ENCODE measurements at places on chromosomes 6 and 20.

DNA sequence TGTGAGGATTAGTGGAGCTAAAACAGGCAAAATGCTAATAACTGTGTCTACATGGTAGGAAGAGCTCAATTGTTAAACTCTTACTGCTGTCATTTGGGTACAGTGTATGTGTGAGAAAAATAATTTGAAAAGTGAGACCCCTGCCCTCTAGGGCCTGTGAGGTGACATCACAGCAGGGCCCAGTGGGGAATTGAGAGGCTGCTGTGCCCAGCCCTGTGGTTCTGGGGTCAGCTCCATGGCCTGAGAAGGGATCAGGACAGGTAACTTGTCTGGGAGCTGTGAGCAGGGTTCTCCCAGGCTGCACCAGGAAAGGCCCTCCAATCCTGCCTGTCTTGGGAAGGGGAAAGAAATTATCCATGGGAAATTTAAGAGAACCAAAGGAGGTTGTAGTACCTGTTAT is 1.3 kb downstream of the SIRPB1 start:
- no peak for DNase-seq

DNA sequence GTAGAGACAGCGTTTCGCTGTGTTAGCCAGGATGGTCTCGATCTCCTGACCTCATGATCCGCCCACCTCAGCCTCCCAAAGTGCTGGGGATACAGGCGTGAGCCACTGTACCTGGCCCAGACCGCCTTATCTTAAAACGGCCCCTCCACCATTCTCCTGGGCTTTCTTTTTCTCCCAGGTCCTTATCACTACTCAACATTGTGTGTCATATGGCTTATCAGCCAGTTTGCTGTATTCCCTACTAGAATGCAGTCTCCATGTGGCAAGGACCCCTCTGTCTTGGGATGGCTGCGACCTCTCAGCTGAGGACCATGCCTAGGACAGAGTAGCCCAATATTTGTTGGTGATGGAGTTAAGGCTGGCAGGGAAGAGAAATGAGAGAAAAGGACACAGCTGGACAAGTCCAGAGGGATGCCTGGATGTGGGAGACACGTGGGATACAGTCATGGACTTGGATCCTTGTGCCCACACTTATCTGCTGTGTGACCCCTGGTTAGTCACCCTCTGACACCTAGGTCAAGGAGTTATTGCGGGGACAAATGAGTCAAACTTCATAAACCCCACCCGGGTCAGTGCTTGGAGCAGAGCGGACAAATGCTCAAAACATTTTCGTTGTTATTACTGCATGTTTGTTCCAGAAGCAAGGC is 24.0 kb downstream of the ADA start:
- no peak for DNase-seq

DNA sequence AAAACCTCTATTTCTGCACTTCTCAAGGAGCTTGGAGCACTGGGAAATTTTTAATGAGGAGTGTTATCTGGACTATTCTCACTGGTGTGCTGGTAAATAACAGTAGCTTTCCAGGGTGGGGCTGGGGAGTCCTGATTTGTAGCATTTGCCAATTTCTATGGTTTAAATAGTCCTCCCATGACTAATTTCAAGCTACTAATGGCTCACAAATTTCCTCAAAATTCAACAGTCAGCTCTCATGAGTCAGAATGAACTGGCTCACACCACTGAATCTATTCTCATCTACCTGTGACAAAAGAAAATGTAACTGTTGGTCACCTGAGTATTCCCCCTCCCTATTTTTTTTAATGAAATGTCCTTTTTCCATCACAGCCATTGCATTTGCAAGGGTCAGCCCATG is 449.6 kb downstream of the KIF16B start:
- DNase-seq: no peak

- DNase-seq: no peak
Measured at GRCh38 chr6:36976931-36977330, 9.1 kb downstream of the MTCH1 start.

DNA sequence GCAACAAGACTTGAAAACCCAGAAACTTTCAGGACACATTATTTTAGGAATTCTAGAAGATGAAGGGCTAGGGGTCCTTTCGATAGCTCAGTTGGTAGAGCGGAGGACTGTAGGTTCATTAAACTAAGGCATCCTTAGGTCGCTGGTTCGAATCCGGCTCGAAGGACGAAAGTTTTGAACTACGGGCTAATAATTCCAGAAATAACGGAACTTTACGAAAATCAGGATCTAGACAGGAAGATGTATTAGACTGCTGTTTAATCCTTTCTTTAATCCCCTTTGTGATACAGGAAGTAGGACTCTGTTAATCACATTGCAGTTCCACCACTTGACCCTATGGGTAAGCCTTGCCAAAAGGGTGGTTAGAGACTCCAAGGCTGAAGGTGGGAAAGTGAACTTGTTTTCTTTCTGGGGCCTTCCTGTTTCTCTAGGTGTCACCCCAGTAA is 21.2 kb upstream of the ABT1 start:
- no peak for DNase-seq

GRCh38 chr20:39216195-39216594 is 254.1 kb downstream of the DHX35 start:
- DNase-seq: no peak

GRCh38 chr6:45215759-45216158 is 112.4 kb upstream of the RUNX2 start:
- no peak for DNase-seq

DNA sequence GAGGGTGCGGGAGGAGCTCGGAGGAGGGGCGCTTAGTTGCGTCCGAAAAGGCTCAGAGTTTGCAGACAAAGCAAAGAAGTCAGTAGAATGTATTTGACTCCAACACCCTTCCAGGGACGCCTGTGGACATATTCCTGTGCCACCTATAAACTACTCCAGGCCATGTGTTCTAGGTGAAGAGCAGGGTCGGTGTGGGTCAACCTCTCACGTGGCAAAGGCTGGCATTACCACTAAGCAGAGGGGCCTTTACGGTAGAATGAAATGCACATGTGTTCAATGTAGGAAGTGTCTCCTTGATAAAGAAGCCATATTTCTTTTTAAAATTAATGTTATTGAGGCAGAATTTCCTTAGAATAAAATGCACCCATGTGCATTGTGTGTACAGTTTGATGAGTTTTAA is 15.4 kb downstream of the SIRT5 start:
- DNase-seq: no peak

- DNase-seq: no peak
Measured at GRCh38 chr20:61788343-61788742, 277.3 kb downstream of the TAF4 start.

- no peak for DNase-seq
Measured at GRCh38 chr20:19056909-19057308, 155.5 kb upstream of the SLC24A3 start.

- DNase-seq: no peak
Measured at GRCh38 chr6:64146876-64147275, 511.3 kb downstream of the PHF3 start.

GRCh38 chr6:167733740-167734661 is 92.7 kb upstream of the AFDN start:
- DNase-seq: no peak

GRCh38 chr6:14665827-14666724 is 548.5 kb downstream of the CD83 start:
- DNase-seq: no peak

DNA sequence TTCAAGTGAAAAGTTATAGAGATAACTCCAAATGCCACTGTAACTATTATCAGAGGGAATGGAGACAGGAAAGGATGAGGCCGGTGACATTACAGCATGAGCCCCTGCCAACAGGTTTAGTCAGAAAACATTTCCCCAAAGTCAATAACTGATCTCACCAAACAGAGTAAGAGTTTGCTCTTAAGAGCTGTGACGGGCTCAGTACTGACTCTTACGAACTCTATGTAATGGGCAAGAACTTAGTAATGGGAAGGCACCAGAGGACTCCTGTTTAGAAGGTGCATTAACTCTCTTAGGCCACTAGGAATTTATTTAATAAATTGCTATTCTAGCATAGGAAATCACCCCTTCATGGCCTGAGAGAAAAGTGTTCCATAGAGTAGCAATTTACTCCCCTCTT is 76.8 kb downstream of the SAMD5 start:
- DNase-seq: no peak

- no peak for DNase-seq
Measured at GRCh38 chr20:6058684-6059295, 4.9 kb upstream of the LRRN4 start.

DNA sequence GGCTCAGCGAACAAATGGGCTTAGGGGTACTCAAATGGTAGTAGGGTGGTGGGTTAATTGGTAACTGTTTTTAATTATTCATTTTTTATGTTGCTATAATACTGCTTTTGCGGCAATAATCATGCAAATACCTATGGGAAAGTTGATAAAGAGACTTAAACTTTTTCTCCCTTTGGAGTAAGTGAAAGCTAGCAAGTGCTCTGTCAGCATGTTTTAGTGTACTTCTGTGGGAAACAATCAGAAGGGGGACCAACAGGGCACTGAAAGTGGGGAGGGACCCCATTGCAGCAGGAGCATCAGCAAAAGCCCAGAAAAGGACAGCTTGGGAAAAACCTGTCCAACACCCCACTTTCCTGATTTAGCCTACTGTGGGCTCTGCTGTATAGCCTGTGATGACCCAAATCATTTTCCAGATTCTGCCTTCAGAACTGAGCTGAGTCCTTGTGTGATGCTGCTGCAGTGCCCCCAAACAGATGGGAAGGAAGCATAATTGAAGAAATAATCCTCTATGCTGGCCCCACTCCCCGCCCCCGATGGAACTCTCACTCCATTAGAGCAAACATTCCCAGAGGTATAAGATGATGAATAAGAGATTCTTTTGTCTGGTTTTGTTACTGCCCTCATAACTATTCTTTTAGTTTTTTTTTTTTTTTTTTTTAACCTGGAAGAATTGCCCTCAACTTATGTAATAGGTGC is 322.8 kb downstream of the CD83 start:
- no peak for DNase-seq

- DNase-seq: no peak
Measured at GRCh38 chr6:137717074-137718073, 149.7 kb upstream of the TNFAIP3 start.

GRCh38 chr6:13461307-13461706 is 26.1 kb downstream of the GFOD1 start:
- DNase-seq: no peak

DNA sequence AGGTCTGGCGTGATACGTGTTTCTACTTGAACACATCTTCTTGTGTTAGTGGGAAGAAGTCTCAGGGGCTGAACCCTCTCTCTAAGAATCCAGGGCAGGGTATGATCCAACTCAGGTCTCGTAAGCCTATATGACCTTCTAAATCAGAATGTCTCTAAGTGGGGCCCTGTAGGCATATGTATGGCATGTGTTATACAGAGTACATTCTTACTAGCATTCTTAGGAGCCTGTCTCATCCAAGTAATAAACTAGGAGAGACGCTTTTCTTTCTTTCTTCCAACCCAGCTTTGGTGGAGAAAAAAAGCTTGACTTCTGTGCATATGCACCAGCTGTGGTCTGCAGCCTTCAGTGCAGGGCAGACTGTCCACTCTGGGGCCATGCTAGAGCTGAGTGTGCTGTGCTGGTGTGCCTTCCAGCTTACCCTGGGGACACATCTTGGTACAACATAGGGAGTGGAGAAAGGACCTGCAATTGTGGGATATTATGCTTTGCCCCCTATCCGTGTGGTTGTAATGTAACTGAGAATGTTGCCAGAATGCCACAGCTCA is 47.3 kb downstream of the L3MBTL3 start:
- no peak for DNase-seq

DNA sequence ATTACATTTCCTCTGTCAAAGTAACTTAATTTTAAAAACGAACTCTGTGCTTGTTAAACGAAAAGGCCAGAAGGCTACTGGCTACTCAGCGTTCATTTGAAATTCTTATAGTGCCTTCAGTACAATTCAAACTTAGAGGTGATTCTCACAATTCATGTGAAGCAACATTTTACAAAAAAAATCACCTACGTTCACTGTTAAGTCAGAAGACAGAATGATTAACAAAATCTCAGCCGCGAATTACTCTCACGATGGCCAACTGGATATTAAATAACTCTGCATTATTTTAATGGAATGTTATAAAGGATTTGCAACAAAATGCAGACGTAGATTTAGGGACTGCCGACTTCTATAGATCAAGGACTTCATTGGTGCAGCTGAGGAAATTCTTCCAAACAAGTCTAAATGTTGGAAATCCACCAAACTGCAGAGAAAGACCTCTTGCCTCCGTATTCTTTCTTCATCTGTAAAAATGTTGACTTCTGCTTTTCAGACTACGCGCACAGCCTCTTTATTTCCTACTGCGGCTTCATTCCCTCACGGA is 1.6 kb upstream of the QKI start:
- DNase-seq: no peak

GRCh38 chr6:41372832-41373626 is 37.6 kb downstream of the NCR2 start:
- DNase-seq: no peak

DNA sequence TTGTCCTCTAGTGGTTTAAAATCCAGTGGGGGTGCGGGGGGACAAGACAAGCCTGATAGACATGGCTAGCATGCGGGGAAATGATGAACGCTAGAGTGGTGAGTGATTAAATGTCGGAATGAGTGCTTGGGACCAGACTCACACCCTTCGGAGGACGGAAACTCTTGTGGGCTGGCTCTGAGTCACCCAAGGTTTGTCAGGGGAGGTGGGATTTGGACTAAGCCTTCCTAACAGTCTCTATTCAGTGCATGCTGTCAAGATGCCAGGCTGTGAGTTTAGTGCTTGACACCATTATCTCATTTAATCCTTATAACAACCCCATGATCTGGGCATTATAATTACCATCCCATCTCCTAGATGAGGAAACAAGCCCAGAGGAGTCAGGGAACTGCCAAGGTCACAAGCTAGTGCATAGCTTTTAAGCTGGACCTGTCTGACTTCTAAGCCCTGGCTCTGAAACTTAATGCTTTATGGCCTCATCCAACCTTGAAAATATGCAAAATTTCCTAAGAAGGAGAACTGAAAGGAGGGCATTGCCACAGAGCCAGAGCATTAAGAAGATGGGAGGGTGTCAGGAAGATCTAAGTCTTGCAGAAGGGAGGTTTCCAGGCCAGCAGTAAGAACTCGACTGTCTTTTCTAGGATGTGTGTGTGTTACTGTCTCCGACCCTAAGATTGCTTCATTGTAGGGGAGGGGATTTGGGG is 168.7 kb upstream of the LRFN2 start:
- DNase-seq: no peak

DNA sequence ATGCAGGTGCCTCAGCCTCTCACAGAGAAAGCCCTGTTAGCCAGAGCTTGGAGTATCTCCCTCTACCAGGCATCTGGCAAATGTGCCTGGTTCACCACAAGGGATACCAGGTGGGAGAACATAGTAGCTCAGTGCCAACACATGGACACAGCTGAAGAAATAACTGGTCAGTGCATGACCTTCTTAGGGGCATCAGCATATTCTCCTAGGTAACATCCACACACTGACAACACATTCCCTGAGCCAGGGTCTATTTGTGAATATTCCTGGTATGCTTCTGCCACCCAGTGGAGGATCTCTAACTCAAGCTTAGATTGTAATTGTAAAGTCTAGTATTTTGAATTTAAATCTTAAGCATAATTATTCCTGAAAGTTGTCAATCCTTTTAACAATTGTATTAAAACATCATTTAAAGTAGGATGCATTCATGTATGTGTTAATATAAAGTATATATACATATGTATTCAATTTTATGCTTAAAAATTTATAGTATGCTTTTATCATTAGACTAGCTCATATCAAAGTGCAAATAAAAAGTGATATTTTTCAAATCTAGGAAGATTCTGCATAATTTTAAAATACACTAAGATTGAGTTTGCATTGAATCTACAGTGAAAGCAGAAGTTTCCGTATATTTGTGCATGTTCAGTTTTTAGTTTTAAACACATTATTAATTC is 45.3 kb upstream of the COL21A1 start:
- no peak for DNase-seq

GRCh38 chr6:12189661-12190060 is 100.5 kb upstream of the EDN1 start:
- DNase-seq: no peak
